T-cell (primary cell): ENCODE measurements at places on chromosomes 2 and 18. TPM values are rescaled to one million over a fixed set of nuclear protein-coding genes. Genes with fewer than 3 reads are reported as not detected.

CFAP221 gene
- not detected for total RNA-seq

NEU4 gene
- not detected for total RNA-seq

SPEG gene
- 18.9 TPM for total RNA-seq

ALK gene
- total RNA-seq: not detected

PID1 gene
- 0.20 TPM for total RNA-seq

EGR4 gene
- total RNA-seq: 0.09 TPM

FZD7 gene
- 0.93 TPM for total RNA-seq

DNA sequence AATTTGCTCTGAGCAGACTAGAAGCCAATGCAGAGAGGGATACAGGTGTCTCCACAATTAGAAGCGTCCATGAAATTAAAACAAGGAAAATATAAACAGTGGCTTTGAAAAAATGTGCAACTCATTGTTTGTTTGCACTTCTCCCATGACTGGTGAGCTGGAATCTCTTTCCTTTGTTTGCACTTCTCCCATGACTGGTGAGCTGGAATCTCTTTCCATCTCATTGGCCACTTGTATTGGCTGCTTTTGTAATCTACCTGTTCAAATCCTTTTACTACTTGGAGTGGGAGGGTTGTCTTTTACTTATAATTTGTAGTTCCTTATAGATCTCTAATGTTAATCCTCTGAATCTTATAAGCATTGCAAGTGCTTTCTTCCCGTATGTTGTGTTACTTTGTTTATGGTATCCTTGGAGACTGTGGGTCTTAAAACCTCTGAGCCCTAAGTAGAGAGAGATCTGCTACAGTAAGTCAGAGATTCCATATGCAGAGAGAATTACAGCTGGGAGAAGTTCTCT is 94.1 kb downstream of the RTN4 start:
- H3K4me1 ChIP-seq: no peaks in the 10 kb centered on the region
- DNase-seq: no peak
- no peaks in the 10 kb centered on the region for H3K36me3 ChIP-seq
- no peak overlapping the region for H3K27ac ChIP-seq

GRCh38 chr2:11099122-11100065 is 55.9 kb upstream of the SLC66A3 start:
- no peak overlapping the region for H3K4me3 ChIP-seq
- H3K27me3 ChIP-seq: no peaks in the 10 kb centered on the region
- H3K4me1 ChIP-seq: peaks cover 14% of the 10 kb centered on the region
- no peak for DNase-seq

GRCh38 chr2:217527590-217528202 is 475.1 kb downstream of the TNS1 start:
- no peaks in the 10 kb centered on the region for H3K36me3 ChIP-seq
- H3K4me1 ChIP-seq: no peaks in the 10 kb centered on the region
- no peak for DNase-seq
- no peak overlapping the region for H3K4me3 ChIP-seq
- H3K27ac ChIP-seq: no peak overlapping the region
- no peaks in the 10 kb centered on the region for H3K27me3 ChIP-seq

- no peaks in the 10 kb centered on the region for H3K4me1 ChIP-seq
- no peaks in the 10 kb centered on the region for H3K36me3 ChIP-seq
- H3K4me3 ChIP-seq: no peak overlapping the region
- DNase-seq: no peak
- no peak overlapping the region for H3K27ac ChIP-seq
Measured at GRCh38 chr2:80169811-80170594, 134.5 kb downstream of the LRRTM1 start.

DNA sequence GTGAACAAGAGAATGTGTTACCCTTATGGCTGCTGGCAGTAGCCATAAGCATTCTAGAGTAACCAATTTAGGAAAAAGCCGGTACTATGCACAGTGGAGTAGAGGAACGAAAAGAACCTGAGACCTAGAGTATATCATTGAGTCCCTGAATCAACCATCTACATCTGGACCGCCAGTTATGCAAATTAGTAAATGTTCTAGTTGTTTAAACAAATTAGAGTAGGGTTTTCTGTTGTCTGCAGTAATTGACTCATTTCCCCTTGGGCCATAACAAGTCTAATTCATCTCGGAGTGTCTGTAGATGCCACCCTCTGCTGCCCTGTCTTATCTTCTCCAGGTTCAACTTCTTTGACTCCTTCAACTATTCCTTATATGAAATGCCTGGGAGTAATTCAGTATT is 60.1 kb upstream of the CAPN13 start:
- H3K4me1 ChIP-seq: peaks cover 5% of the 10 kb centered on the region
- no peaks in the 10 kb centered on the region for H3K27me3 ChIP-seq
- H3K4me3 ChIP-seq: no peak overlapping the region
- DNase-seq: no peak
- no peaks in the 10 kb centered on the region for H3K36me3 ChIP-seq

DNA sequence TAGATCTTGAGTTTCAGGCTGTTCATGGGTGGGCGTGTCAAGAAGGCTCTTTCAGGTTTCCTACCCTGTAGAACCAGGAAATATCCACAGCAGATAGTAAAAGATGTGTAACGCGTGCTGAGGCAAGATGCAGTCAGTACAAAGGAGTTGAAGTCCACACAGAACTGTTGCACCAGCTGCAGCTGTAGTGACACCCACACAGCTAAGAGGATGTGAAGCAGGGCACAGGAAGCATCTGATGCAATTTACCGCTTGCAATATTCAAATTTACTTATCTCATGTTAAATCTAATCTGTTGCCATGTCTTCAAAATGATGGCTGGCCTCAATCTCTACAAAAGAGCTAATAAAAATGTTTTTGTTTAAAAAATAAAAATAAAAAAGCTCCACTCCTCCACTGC is 132.8 kb downstream of the ARHGAP15 start:
- DNase-seq: peak; percentile 44
- no peaks in the 10 kb centered on the region for H3K36me3 ChIP-seq
- H3K4me3 ChIP-seq: no peak overlapping the region
- peak overlapping the region; percentile 77 for H3K27ac ChIP-seq

DNA sequence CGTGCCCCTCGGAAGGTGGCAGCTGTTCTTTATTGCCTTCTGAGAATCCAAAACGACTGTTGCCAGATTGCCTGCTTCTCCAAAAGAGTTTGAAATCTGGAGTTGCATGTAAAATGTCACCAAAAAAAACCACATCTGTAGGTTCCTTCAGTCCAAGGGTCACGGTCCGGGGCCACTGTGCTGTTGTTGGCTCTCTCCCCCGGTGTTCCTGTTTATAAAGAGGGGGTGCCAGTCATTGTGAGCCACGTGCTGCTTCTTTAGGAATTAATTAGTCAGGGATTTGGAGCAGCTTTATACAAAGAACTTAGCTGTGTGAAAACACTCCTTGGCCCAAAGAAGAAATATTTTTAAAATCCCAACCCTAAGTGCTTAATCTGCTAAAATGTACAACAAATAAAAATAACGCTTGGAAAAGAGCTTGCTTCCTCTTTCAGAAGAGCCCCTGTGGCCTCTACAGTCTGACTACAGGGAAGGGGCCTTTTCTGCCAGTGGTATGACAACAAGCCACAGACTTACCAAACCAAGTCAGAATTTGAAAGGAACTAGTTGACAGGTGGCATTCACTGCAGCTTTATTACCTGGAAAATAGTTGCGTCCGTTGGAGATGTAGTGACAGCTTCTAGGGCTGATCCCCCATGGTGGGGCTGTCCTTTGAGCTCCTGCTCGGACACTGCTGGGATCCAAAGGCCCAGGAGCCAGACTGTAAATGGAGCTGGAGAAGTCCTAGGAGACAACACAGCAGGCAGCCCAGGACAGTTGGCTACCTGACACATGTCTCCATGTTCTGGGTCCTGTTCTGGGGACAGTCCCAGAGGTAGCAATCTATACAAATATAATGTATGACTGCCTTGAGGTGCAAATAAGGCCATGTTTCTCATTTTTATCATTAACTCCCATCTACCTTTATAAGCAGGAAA is 84.5 kb upstream of the SLC1A4 start:
- H3K27me3 ChIP-seq: peaks cover 21% of the 10 kb centered on the region
- H3K4me3 ChIP-seq: no peak overlapping the region
- no peaks in the 10 kb centered on the region for H3K36me3 ChIP-seq
- H3K4me1 ChIP-seq: peaks cover 2% of the 10 kb centered on the region
- no peak overlapping the region for H3K27ac ChIP-seq
- DNase-seq: no peak

DNA sequence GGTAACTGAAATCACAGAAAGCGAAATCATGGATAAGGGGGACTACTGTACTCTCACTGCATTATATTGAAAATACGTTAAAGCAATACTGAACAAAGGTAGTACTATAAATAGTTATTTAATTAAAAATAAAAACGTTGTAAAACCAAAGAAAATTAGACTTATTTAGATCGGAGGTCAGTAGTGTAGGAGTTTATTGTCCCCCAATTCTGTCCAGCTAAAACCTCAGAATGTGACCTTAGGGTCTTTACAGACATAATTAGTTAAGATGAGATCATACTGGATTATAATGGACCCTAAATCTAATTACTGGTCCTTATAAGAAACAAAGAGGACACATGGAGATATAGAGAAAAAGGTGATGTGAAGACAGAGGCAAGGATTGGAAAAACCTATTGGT is 95.3 kb downstream of the PHLPP1 start:
- DNase-seq: no peak
- no peak overlapping the region for H3K4me3 ChIP-seq
- H3K36me3 ChIP-seq: no peaks in the 10 kb centered on the region
- H3K27ac ChIP-seq: no peak overlapping the region
- no peaks in the 10 kb centered on the region for H3K27me3 ChIP-seq
